Right forelimb (tissue), 1 donor: ENCODE measurements at places on chromosomes 7 and 10.

DNA sequence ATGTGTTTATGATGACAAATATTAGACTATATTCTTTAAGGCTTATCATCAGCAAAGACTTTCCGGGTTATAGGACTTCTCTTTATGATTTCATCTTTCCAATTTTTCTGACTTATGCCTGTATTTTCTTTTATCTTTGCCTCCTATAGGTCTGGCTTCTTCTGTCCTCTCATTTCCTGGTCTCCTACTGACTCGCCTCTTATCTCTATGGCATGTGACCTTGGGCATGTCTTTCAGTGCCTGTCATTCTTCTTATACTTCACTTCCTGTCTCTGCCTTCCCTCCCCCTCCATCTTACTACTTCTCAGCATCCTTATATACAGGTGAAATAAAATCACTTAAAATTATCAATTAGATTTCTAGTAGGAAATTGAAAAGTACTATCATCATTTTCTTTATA is 42.2 kb downstream of the PCDH15 start:
- no peak for DNase-seq

GRCh38 chr7:6221340-6222319 is 50.8 kb downstream of the CYTH3 start:
- DNase-seq = no peak

DNA sequence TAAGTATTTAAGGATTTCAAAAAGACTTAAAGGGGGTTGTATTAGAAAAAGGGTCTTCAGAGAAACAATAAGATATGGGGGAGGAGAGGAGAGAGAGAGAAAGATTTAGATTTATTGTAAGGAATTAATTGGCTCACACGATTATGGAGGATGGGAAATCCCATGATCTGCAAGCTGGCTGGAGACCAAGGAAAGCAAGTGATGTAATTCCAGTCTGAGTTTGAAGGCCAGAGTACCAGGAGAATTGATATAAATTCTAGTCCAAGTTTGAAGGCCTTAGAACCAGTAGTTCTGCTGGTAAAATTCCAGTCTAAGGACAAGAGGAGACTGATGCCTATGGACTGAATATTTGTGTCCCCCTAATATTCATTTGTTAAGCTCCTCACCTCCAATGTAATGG is 20.6 kb upstream of the SLC13A1 start:
- DNase-seq = no peak

- no peak for DNase-seq
Observed at GRCh38 chr7:112416127-112416526, 34.1 kb upstream of the IFRD1 start.

DNA sequence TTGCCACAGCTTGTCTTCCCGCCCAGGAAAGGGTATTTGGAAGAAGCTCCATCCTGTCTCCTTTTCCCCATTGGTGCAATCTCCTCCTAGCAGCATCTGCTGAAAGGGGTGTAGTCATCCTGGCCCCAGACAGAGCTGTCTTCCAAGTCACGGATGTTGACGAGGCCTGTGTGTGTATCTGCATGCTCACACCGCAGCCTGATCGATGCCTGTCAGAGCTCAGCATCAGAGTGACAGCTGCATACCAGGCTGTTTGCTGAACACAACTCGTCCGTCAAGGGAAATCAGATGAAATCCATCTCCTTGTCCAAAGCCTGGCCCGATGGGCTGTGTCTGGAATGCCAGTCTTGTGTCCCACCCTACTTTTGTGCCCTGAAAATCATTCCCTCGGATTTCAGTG is 21.2 kb upstream of the LRRC4 start:
- peak; percentile 23 for DNase-seq

DNA sequence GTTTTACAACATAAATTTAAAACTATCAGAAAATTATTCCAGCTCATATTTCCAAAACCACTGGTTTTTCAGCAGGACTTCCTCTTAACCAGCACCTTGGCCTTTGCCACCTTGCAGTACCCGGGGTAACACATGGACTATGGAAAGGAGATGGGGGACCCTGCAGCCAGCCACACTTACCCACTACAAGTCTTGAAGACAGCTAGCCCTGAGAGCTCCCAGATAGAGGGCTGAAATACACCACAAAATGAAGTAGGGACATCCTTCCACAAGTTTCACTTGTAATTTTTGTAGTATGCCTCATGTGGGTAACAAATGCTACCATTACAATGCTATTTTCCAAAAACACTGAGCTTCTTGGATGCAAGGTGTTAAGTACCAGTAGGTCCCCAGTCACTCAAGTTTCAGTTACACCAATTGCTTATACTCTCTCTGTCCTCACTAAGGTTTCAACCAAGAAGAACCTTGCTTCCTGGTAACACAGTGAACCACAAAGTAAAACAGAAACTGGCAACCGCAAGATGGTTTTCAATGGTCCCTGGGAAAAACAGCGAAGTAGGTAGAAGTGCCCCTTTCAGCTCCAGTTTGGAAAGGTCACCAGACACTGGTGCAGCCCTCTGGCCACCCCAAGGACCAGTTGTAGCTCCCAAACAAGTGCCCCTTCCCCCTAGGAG is 110.9 kb downstream of the SGMS1 start:
- no peak for DNase-seq

DNA sequence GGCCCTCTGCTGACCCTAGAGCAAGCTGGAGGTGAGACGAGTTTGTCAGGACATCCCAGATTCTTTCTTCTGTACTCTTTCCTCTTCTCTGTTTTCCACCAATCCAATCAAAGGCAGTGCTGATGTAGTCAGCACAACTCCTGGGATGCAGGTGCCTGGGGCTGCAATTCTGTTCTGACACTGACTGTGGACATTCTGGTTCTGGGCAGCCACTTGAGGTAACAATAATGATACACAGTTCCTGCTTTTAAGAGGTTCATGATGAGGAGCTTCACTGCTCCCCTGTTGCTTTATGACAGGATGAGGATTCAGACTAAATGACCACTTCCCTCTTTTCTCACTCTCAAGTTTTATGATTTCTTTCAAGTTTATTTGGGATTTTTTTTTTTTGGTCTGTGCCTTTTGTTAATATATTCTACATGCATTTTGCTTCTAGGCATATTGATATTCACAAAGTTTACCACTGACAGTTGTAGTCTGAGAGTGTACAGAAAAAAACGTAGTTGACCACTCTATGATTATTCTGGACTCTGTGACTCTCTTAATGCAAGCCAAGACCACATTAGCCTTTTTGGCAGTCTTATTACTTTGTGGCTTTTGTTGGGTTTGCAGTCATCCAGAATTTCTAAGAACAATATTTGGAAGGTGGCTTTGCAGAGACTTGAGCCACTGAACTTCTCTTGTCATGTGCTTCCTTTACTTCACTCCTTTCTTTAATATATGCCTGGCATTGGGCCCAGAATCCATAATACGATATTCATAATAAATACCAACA is 247.6 kb downstream of the AUTS2 start:
- DNase-seq = no peak

DNA sequence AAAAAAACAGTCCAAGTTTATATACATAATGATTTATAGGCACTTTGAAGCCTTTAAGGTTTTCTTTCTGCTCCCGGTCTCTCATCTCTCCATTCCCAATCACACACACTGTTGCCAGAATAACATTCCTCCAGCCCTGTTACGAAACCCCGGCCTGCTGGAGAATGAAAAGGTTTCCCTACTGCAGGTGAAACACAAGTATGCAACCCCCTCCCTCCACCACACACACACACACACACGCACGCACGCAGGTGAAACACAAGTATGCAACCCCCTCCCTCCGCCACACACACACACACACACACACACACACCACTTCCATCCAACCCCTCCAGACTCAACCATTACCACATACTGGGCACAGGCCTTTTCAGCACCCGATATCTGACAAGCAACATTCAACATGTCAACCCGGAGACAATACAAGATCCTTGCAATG is 87.5 kb downstream of the PARD3 start:
- DNase-seq = no peak

- DNase-seq = peak; percentile 74
Observed at GRCh38 chr10:122374859-122375678, 561 bp downstream of the PLEKHA1 start.

- no peak for DNase-seq
Observed at GRCh38 chr10:71804077-71804476, 30.8 kb upstream of the VSIR start.

GRCh38 chr7:45691155-45691656 is 117.0 kb downstream of the ADCY1 start:
- no peak for DNase-seq

- DNase-seq = no peak
Observed at GRCh38 chr7:36039243-36039642, 113.8 kb upstream of the EEPD1 start.

GRCh38 chr10:122173766-122174435 is 97.2 kb upstream of the BTBD16 start:
- no peak for DNase-seq

DNA sequence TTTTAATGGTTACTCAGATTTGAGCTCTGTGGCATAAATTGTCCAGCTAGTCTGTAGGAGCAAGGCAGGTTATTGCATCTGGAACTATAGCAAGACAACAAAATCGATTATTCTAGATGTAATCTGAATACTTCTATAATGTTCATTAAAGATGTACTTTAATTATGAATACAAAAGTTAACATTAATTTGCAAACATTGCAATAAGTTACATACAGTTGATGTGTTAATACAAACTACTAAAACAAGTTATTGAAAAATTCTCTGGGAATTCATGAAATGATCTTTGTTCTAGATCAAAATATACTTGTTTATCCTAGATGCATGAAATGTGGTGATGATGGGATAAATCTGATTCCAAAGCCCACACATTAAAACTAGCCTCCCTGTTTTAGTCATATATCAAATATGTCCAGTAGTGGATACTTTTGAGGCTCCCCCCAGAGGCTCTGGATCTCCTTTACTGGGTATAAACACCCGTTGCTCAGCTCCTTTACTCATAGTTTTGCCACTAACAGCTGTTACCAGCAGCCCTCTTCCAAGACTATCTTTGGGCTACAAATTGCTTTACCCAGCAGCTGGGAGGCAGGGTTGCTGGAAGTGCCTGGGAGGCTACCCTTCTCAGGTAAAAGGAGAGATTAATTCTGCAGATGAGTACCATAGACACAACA is 78.1 kb downstream of the ARL4A start:
- DNase-seq = no peak

- no peak for DNase-seq
Observed at GRCh38 chr10:102705531-102705930, 8.7 kb downstream of the ARL3 start.

DNA sequence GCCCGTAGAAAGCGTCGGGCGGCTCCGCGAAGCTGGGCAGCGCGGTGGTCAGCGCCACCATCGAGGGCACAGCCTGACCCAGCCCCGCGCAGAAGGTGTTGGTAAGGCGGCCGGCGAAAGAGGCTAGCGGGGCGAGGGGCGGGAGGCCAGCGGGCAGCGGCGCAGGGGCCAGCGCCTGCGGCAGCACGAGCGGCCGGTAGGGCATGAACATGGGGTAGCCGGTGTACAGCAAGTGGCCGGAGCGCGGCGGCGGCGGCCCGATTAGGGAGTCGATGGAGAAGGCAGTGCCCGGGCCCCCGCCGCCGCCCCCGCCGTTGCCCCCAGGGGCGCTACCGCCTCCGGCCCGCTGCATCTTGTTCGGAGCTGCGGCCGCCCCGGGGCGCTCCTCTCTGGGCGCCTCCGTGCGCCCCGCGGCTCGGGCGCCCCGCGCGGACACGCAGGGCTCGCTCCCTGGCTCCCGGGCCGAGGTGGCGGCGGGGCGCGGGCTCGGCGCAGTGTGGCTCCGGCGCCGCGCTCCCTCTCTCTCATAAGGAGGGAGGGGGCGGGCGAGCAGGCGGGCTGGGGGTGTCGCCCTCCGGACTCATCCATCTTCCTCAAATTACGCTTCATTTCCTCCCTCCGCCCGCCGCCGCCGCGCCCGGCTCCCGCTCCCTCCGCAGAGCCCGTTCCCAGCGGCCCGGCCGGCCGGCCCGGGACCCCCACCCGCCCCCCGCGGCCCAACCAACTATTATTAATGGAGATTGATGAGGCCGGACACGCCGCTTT is at the start of gene GBX1:
Gene GBX1, minus strand, starts transcription at position 498 of the 765 bp plus-strand sequence. Its CDS starts 146 bp downstream, at position 352.
- peak; percentile 45 for DNase-seq

DNA sequence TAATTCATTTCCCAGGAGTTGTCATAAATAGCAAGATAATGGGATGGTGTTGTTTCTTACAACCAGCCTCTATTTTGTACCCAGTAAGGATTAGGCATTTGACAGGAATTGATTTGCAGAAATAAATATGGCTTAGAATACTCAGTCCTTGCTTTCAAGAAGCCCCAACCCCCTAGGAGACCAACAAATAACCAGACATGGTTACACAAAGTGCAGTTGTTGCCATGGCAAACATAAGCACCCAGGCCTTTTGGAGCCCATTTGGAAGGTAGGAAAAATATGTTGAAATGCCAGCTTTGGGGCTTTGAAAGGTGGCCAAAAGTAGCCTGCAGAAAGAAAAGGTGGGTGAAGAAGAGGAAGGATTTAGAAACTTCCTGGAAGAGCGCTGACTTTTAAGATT is 397.5 kb downstream of the CDC14C start:
- DNase-seq = no peak

GRCh38 chr10:34286136-34286739 is 528.9 kb downstream of the PARD3 start:
- DNase-seq = no peak

DNA sequence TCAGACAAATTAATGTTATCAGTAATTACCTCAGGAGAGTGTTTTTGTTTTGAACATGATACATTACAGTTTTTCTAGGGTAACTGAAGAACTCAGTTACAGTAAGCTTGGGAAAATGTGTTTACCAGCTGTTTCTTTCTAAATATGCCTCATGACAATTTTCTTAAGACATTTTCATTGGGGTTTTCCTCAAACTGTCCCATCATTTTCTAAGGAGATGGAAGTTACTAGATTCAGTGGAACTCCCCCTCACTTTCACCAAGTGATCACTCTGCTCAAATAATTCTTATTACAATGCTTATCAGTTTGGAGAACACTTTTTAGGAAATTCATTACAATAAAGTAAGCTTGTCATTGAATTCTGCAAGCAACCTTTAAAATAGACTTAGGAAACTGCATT is 6.4 kb upstream of the SPAG6 start:
- DNase-seq = no peak

DNA sequence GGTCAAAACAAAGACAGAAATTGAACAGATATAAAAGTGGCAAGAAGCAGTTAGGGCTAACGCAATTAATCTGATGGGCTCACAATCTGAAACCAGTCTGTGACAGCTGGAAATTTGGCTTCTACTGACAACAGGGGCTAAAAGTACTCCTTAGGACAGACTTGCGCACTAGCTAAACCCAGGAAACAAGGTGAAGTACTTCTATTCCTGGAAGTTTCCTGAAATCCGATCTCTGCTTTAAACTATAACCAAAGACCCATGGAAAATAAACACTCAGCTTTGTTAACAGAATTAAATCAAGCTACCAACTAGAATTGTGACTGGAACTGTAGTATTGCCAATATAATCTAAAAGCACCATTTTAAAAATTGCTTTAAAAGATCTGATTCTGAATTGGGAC is 520.2 kb upstream of the ZWINT start:
- DNase-seq = no peak

GRCh38 chr10:89518108-89518507 is 17.3 kb downstream of the SLC16A12 start:
- DNase-seq = no peak
